ENCODE measurements at places on chromosomes 11 and 22. TPM values are rescaled to one million over a fixed set of nuclear protein-coding genes. Genes with fewer than 3 reads are reported as not detected.

DRICH1 gene
- 0.43 TPM for total RNA-seq

PGA5 gene
- not detected for total RNA-seq

GRM5 gene
- total RNA-seq = 0.45 TPM

- no peak for DNase-seq
Observed at GRCh38 chr11:73480677-73481076, 104.5 kb downstream of the RELT start.

DNA sequence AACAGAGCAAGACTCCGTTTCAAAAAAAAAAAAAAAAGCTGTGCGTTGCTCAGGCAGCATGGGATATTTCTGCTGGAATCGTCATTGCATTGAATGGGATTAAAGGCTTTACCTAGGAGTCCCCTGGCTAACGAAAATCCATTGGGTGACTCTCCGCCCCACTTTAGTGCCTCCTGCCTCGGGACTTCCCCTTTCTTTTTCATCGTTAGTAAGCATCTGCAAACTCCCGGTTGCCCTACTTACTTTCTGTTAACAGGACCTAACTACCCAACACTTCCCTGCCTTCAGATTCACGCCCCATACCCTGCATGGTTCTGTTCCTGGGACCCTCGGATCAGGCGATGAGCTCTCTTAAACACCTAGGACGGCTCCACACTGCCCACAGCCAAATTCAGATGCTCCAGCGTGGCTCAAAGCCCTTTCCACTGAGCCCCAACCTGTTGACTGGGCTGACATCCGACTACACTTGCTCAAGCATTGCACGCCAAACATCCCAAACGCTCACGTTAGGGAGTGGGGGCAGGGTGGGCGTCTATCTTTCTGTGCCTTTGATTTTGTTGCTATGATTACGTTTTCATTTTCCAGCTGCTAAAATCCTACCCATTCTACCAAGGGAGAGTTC lies 143.8 kb downstream of the ST3GAL4 start:
- no peak for DNase-seq

- no peak for DNase-seq
Observed at GRCh38 chr11:61588728-61589191, 7.9 kb upstream of the SYT7 start.

DNA sequence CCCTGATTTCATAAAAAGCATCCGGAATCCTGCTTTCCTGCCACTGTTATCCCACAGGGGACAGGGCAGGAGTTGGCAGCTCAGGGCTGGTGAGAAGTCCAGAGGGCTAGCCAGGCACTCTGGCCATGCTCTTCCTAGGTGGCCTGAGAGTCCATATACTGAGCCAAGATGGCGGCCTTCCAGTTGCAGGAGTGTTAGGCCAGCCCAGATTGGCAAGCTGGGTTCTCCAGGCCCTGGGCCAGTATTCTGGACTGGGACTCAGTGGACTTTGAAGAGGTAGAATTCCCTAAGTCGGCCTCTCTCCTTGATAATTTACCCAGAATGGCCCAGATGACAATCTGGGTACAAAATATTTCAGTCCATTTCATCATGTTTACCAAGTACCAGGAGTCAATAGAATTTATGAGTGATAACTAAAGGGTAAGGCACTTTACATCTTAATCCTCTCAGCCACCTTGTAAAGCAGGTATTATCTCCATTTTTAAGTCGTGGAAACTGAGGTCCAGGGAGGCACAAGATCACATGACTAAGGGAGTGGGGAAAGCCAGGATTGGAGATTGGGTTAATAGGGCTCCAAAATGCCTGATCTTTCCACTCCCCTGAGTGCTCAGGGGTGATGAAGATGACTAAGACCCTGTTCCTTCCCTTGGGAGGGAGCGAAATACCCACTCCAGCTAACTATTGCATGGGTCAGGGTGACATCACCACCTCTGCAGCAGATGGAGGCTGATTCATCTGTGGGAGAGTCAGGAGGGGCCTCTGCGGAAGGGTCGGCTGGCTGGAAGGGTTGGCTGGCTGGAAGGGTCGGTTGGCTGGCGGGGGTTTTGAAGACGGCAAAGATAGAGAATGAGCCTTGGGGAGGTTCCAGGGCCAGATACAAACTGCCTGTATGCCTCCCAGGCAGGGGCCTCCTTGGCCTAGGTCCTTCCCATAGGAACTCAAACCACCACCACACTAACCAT lies 1.2 kb upstream of the MICALL1 start:
- no peak for DNase-seq

DNA sequence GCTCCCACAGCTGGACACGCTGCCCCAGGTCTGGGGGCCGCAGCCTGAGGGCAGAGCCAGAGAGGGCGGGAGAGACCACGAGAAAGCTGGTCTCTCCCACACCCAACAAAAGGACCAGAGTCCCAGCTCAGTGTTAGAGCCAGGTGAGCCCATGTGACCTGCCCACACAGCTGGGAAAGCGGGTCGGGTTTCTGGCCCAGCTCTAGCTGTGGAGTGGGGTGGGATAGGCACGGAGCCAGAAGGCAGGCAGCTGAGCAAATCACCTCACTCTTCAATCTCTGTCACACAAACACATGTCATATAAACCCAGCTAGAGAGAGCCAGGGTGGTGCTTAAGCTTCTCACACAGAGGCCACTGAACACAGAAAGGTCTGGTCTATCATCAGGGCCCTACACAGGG lies 7.8 kb upstream of the EIF3D start:
- no peak for DNase-seq

DNA sequence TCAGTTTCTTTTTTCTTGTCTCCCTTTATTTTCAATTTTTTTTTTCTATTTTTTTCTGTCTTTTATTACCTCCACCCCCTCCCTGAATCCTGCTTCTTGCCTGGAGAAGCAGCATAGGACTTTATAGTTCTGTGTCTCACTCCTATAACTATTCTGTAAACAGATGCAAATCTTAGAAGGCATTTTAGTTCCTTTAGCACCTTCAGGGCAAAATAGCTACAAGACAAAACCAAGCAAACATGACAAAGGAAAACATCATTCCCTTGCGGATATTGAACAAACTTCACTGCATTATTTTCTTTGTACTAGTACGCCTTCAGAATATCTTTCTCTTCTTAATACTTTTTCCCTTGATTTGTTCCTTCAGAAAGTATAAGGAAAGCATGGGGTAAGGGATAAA lies 446.2 kb upstream of the CHORDC1 start:
- no peak for DNase-seq

- DNase-seq = no peak
Observed at GRCh38 chr11:98895936-98896335, 124.8 kb upstream of the CNTN5 start.

DNA sequence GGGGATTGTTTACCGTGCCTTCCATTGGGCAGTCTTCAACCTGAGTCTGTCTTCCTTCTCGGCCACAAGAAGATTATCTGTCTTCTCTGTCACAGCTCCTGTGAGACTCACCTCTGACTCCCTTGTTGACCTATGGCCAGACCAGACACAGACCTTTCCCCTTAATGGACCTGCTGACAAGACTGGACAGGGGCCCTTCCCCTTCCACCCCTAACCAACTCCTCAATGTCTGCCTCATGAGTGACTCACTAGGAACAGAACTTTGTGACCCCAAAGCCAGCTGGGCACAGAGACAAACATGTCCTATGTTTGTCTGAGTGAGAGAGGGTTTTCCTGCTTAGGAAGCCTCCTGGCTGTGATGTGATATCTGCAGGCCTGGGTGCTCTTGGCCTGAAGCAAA lies 405.0 kb downstream of the BRD1 start:
- no peak for DNase-seq

GRCh38 chr22:46535876-46536536 lies 1.4 kb downstream of the CELSR1 start:
- no peak for DNase-seq

- DNase-seq = peak; percentile 33
Observed at GRCh38 chr11:128389461-128389976, 197.8 kb downstream of the ETS1 start.

DNA sequence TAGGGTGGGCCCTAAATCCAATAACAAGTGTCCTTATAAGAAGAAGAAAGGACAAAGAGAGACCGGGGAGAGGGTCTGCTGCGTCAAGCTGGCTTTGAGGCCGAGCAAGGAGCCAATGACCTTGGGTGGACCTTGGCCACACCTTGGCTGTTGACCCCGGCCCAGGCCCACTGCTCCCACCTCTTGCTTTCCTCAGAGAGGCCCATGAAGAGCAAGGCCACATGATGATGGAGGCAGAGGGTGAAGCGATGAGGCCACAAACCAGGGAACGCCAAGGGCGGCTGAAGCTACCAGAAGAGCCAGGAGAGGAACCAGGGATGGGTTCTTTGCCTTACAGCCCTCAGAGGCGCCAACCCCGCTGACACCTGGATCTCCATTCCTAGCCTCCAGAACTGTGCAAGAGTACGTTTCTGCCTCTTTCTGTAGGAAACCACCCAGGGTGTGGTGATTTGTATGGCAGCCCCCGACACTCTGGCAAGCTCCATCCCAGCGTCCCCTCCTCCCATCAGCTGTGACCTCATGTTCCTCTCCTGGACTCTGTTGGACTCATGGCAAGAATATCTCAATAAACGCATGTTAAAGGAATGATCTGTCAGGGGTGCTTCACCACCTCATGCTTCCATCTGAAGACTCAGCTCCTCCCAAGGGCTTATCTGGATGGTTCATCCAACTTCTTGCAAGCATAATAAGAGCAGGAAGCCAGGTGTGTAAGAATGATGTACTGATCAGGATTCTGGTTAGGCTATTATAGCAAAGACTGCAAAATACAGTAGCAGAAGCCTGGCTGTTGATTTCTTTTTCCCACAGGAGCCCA lies 41.6 kb upstream of the LINC01488 start:
- DNase-seq = no peak

GRCh38 chr11:92880381-92880780 lies 89.1 kb upstream of the MTNR1B start:
- no peak for DNase-seq

DNA sequence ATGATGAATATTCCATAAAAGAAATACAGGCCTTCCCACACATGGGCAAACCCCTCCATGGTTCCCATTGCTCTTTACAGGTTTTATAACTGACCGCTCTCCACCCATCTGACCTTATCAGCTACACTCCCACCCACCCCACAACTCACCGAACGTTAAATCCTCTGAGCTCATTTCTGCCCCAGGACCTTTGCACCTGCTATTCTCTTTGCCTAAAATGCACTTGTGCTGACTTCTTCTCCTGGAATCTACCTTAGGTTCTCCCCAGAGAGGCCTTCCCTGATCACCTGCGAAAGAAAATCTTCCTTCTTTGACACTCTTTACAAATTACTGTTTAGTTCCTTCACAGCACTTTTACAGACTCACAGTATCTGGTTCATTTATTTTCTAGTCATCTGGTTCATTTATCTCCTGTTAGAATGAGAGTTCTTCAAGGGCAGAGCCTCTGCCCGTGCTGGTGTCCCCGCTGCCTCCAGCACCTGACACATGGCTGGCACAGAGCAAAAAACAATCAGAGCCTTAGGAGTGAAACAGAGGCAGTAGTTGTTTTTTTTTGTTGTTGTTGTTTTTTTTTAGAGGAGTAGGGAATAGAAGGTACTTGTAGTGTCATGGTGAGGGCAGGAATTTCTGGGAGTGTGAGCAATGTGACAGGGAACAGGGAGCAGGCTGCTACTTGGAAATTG lies 21.6 kb upstream of the GRK3 start:
- no peak for DNase-seq

GRCh38 chr11:119846374-119846773 lies 117.4 kb upstream of the NECTIN1 start:
- no peak for DNase-seq

DNA sequence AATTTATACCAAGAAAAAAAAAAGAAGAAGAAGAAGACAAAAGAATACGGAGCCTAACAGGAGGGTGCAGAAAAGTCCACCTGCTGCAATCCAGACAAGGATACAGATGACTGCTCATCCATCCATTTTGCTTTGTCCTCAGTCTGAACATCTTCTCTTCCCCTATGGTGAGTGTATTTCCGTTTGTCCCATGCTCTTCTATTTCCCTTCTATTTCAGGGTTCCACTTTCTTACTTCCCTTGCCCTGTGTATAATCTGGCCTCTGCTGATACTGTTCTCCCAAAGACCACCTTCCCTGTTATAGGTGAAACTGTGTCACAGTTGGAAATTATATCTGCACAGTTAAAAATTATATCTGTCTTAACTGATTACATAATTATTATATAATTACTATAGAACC lies 48.7 kb upstream of the USP47 start:
- no peak for DNase-seq

All from neural crest cell (in vitro differentiated cells).